ENCODE measurements at places on chromosomes 12 and 14.

DNA sequence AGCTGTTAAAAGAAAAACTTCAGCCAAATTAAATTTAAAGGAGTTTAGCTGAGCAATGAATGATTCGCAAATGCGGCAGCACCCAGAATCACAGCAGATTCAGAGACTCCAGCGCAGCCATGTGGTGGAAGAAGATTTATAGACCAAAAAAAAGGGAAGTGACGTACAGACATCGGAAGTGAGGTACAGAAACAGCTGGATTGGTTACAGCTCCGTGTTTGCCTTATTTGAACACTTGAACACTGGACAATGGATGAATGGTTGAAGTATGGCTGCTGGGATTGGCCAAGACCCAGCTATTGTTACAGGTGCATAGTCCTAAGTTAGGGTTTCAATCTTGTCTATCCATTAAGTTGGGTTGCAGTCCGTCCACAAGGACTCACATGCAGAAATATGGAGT, 42.6 kb downstream of the GALNT8 start:
- no peak for DNase-seq

GRCh38 chr12:6539314-6539682, 5.0 kb downstream of the GAPDH start:
- DNase-seq, result no peak

- no peak for DNase-seq
Observed at GRCh38 chr14:39681782-39682399, 249.7 kb upstream of the FBXO33 start.

DNA sequence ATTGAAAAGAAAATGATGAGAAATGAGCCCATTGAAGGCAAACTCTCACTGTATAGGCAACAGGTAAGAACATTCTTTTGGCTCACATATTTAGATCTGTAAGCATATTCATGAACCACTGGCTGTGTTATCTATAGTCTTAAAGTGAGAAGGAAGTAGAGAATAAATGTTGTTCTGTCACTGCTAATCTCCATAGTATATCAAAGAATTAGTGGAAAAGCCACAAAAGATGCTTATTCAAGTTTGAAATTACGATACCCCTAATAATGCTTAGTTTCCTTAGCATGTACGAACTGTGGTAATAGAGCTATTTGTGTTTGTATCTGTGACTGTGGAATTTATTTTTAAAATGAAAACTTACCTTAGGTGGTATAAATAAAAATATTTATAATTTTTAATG, 22.8 kb downstream of the IFT81 start:
- no peak for DNase-seq

GRCh38 chr14:61332658-61333029, 11.3 kb downstream of the PRKCH start:
- DNase-seq, result no peak

GRCh38 chr14:100535287-100536120, 51.7 kb downstream of the BEGAIN start:
- DNase-seq, result no peak

GRCh38 chr12:51771008-51771407, 77.5 kb downstream of the FIGNL2 start:
- DNase-seq, result no peak

- no peak for DNase-seq
Observed at GRCh38 chr12:57940915-57941164, 527 bp upstream of the ATP23 start.

DNA sequence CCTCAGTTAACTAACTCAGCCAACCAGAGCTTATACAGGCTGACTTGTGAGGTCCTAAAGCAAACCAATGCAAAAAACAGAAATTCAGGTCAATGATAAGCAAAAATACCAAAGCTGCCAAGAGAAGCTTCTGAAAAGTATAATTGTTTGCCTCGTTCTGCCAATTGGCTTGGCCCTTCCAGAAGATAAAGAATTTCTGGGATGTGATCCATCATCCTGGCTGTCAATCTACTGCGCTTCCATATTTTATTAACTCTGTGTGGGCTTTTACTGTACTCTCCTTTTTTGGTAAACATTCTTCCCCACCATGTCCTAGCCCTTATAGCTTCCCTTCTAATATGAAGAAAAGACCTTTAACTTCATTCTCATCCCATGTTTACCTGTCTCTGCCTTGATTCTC, 387.9 kb downstream of the TMEM117 start:
- no peak for DNase-seq

GRCh38 chr14:23025151-23025814, 9.4 kb downstream of the PSMB5 start:
- no peak for DNase-seq

GRCh38 chr12:106831699-106832098, 57.2 kb downstream of the RIC8B start:
- DNase-seq, result no peak

DNA sequence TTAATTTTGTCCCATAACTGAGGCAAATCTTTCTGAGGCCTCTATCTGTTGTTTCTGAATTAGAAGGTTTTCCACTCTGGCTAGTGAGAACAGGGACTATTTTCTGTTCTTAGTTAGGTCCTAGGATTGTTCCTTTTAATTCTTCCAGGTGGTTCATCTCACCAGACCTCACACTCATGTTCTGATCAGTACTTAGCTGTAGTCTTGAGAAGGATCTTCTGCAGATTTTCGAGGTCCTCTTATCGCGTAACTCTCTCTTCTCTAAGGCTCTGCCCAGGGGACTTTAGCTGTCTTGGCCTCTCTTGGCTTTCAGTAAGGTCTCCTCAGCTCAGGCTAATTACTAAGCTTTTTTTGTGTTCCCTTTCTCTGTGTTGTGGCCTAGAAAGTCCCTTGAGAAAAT, 201.1 kb downstream of the ETNK1 start:
- no peak for DNase-seq

DNA sequence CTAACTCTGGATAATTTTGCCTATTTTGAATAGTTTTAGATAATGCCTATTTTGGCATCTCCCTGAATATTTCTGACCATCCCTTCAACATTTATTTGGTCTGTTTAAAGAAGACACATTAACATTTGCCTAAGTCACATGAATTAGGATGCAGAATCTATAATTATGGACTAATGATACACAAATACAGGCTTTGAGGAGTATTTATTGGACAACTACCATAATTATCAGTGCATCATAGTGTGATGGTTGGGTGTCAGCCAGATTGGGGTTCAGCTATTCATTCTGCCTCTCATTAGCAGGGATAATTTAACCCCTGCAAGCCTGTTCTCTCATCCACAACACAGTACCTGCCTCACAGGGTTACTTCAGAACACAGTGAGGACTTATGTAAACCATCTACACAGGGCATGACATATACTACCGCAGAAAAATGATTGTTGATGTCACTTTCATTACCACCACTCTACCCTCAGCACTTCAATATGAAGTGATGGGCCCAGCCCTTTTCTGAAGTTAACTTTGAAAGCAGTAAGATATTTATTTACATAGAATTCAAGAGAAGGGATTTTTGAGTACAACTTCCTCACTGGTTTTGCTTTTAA, 14.4 kb downstream of the PRKCH start:
- no peak for DNase-seq

- DNase-seq, result no peak
Observed at GRCh38 chr12:107359382-107359781, 266.0 kb upstream of the CRY1 start.

GRCh38 chr12:57123813-57124212, 4.5 kb upstream of the LRP1 start:
- no peak for DNase-seq

DNA sequence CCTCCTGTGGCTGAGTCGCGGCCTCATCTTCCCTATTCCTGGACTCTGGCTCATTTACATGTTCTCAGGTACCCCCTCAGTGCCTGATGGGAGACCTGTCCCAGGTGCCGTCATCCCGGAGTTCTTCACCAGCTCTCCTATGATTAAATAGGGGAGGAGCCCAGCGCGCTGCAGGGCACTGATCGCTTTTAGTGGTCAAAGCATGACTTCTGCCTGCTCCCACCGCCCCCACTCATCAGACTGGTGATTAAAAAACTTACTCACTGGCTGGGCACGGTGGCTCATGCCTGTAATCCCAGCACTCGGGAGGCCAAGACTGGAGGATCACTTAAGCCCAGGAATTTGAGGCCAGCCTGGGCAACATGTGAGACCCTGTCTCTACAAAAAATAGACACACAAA, 85.9 kb downstream of the FOXN4 start:
- DNase-seq, result no peak

- no peak for DNase-seq
Observed at GRCh38 chr12:21428241-21428640, 9.2 kb upstream of the PYROXD1 start.

GRCh38 chr12:27437839-27438238, 8.7 kb upstream of the SMCO2 start:
- DNase-seq, result no peak

DNA sequence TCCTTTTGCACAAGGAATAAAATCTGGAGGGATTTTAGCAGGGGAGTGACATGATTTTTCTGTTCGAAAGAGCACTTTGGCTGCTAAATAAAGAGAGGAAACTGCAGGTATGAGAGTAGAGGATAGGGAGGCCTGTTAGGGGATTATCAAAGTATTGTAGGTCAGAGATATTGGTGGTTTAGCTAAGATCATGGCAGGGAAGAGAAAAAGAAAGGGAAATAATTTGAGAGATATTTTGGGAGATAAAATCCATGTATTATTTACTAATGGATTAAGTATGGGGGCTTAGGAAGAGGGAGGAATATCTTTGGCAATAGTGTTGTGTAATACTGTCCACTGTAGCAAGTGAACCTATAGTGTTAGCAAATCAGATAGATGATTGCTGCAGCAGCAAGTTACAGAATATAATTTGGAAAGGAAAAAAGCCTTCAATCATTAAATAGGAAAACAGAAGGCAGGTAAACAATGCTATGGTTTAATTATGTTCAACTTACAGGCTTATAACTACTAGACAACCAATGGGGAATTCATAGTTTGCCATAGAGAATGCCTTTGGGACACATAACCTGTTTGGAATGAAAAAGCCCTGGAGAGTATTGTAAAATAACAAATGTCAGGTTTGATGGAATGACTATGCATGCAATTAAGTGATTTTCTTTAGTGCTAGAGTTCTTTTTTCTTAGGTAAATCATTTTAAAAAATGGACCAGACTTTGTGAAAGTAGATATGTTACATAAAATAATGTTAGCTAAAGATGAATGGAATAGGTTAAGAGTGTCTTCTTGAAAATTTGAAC, 50.5 kb downstream of the ADIPOR2 start:
- no peak for DNase-seq

GRCh38 chr12:48969833-48970701, 1.5 kb downstream of the WNT10B start:
- DNase-seq, result no peak

DNA sequence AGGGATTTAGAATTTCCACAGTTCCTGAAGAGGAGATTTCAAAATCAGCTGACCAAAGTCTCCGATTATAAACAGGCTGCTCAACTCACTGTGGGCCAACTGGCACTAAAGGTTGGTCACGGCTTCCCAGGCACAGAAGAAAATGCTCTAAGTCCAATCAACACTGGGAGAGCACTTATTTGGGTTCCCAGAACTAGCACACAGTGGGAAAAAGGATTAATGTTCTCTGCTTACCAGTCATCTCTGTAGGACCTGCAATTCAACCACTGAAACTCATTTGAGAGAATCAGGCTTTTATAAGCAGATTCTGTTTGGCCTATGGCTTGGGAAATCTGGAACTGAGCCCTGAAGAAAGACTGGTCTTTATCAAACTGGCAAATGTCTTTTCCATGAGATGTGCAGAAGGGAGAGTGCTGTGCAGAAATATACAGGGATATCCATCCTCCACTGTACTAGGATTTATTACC, 49.4 kb downstream of the ABCC9 start:
- no peak for DNase-seq

DNA sequence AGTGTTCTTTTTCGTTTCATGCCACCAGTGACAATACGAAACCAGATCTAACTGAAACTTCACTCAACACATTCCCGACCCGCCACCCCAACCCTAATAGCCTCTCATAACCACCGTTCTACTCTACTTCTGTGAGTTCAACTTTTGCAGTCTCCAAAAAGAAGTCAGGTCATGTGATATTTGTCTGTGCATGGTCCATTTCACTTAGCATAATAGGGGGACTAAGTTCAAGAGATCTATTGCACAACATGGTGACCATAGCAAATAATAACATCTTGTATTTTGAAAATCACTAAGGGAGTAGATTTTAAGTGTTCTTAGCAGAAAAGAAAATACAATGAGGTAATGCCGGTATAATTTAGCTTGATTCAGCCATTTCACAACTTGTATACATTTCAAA, 376.4 kb downstream of the DIO2 start:
- no peak for DNase-seq

DNA sequence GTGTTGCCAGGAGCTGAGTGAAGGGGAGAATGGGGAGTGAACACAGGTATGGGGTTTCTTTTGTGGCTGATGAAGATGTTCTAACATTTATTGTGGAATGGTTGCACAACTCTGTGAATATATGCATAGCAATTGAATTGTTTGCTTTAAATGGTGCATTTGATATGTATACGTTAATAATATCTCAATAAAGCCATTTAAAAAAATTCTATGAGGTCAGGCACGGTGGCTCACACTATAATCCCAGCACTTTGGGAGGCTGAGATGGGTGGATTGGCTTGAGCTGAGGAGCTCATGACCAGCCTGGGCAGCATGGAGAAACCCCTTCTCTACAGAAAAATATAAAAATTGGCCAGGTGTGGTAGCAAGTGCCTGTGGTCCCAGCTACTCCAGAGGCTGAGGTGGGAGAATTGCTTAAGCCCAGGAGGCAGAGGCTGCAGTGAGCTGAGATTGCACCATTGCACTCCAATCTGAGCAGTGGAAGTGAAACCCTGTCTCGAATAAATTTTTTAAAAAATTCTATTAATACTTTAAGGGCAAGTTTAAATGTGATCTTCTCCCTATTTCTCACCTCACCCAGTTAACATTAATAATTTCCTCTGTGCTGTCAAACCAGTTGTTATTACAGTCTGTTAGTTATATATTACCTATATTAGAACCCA, 65.3 kb downstream of the DENND5B start:
- DNase-seq, result no peak

DNA sequence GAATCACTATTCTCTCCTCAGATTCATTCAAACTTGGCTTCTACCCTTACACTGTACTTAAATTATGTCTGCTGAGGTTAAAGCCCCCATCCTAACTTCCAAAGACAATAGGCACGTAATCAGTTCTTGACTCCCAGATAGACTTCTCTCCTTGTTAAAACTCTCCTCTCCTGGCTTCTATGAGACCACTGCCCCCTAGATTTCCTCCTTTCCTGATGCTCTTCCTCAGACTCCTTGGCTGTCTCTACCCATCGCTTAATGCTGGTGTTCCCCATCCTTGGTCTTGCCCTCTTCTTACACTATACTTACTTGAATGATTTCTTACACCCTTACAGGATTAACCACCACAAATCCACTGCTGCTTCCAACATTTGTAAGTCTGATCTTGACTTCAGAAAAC, 32.8 kb downstream of the TC2N start:
- DNase-seq, result no peak

GRCh38 chr12:25552681-25553080, 402 bp downstream of the LMNTD1 start:
- no peak for DNase-seq
